HepG2 (cell line): ENCODE measurements at places on chromosomes 2 and 18.

- DNase-seq: no peak
These were observed 31.6 kb downstream of the CDK15 start for GRCh38 chr2:201837824-201838431.

GRCh38 chr2:149329489-149330126 is 779 bp upstream of the LYPD6 start:
- DNase-seq: peak; percentile 19

- no peak for DNase-seq
These were observed 151.4 kb upstream of the SIX3 start for GRCh38 chr2:44789971-44790721.

DNA sequence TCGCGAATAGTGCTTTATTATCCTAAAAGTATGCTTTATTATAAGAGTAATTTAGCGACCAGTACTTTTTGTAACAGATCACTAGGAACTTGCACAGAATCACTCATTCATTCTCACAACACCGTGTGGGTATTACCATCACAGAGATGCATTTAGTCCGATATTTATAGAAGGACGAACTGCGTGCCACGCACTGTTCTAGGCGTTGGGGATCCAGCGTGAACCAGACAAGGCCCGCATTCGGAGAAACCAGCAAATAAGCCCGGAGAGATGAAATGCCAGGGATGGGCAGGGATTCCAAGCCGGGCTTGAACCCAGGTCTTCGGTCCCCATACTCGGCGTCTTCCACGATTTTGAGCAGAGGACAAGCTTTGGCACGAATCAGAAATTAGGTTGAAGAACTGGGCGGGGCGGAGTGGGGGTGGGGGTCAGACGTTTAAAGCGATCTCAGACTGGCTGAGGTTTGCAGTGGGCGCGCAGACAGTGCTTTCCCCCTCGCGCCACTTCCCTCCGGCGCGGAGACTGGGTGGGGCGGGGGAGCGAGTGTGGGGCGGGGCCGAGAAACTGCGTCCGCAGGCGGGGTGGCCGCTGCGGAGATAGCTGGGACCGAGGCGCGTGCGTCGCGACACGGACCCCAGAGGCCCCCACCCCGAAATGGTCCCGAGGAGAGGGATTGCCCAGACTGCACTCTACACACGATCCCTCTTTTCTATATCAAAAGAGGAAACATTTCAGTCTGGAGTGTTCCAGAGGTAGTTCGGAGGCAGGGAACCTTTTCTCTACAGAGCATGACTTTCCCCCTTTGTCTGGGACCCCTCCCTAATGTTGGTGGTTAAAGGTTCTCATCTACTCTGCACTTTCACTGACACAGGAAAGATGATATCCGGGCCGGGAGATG is 1.1 kb upstream of the CXCR4 start:
- no peak for DNase-seq

DNA sequence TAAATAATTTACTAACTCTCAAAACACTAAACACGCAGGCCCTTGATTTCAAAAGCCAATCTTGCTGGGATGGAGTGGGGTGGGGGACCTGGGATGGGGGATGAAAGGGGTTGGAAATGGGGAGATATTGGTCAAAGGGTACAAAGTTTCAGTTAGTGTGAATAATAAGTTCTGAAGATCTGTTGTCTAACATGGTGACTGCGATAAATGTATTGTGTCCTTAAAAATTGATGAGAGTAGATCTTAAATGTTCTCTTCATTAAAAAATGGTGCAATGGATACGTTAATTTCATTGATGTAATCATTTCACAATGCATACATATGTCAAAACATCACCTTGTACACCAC is 505 bp upstream of the ACYP2 start:
- peak; percentile 24 for DNase-seq
